ENCODE measurements at places on chromosomes 11 and 22.

GRCh38 chr11:95135880-95136279 lies 46.2 kb downstream of the ENDOD1 start:
- no peak for DNase-seq

GRCh38 chr11:3380706-3381545 lies 2.0 kb upstream of the ZNF195 start:
- DNase-seq, result no peak

GRCh38 chr11:122137078-122137793 lies 21.2 kb upstream of the BLID start:
- DNase-seq, result no peak

- DNase-seq, result no peak
These were observed 2.1 kb downstream of the USP28 start for GRCh38 chr11:113873236-113873626.

GRCh38 chr11:58394195-58394594 lies 12.5 kb downstream of the OR5B3 start:
- DNase-seq, result no peak

- no peak for DNase-seq
These were observed 6.2 kb downstream of the SHISA8 start for GRCh38 chr22:41908411-41909309.

GRCh38 chr22:27994481-27995331 lies 75.7 kb upstream of the PITPNB start:
- DNase-seq, result no peak

DNA sequence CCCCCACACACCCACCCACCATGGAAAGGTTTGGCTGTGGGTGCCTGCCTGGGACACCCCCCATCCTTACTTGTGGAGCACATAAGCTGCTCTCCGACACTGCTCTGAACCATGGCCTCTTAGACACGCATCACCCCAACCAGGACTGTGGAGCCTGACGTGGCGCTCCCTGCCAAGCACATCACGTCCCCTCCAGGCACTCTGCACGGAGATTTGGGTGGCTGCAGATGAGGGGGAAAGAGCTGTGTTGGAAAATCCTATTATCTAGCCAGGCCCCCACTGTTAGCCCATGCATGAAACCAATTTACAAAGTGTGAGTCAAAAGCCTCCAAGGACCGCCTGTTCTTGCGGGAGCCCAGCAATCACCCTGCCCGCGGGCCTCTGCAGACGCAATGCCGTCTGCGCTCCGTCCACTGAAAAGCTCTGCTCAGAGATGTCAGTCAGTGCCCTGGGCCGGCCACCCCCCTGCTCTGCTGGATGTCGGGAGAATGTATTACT lies 163.4 kb upstream of the NECTIN1 start:
- DNase-seq, result no peak

- DNase-seq, result no peak
These were observed 15.1 kb downstream of the OR10V1 start for GRCh38 chr11:59698506-59698905.

DNA sequence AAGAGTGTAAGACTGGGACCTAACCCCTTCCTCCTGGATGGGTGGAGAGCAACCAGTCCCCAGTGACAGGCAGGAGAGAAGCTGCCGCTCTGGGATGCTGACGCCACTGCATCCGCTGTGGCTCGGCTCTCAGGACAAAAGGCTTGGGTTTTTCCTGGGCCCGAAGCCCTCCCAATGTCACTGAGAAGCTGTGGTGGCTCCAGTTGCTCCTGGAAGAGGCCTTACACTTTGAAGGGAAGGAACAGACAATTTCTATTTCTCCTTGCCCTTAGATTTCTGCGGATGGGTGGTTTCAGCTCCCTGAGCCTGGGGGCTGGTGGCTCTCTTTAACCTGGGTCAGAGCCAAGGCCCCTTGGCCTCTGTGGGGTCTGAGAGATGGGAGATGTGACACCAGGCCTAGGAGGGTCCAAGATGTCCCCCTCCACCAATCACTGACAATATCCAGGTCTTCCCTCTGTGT lies 21.4 kb downstream of the TPBGL start:
- DNase-seq, result no peak

DNA sequence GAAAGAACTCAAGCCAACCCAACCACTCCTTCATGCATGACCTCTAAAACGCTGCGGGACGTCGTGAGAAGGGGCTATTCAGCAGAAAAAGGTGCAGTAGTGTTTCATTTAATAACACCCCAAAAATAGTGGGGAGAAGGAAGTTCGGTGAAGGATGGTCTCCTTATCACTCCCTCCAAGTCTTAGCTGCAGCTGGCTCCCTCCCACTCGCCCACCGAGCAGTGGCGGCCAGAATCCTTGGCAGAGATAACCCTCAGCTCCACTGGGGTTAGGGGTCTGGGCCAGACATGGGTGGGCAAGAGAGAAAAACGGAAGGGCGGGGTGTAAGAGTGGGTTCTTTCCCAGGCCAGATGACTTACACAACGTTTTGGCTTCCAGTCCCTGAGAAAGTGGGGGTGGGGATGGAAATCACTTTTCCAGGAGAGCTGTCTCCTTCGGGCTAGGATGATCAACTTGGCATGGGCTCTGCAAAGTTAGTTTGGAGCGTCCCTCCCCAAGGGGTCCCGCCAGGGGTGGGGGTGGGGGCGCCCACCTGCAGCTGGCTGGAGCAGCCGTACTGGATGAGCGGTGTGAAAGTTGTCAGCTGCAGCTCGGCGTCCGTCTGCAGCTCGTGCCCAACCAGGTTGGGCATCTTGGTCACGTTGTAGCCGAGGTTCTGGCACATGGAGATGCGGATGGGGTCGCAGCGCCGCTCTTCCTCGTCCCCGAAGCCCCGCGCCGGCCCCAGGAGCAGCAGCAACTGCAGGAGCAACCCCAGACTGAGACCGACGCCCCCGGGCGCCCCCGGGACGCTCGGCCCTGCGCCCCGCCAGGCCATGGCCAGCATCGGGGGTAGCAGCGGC lies 705 bp downstream of the FZD4 start:
- DNase-seq, result no peak
